ENCODE measurements at places on chromosomes 11 and 22.

DNA sequence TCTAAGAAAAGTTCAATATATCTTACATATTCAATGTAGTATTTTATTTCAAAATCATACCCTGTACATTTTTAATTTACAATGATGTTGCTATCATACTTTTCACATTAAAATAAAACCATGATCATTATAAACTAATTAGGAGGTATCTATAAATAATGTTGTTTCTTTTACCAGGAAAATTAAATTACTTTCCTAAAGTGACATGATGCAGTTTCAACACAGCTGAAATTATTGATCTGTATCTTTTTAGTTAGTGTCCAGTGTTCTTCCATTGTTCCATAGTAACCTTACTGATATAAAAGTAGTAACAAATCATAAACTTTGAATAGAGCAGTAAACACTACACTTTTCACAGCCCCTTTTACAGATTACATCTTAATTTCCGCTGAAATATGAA lies 29.7 kb downstream of the GRIA4 start:
- no peak for DNase-seq

GRCh38 chr22:19766511-19767426 lies 6.2 kb downstream of the TBX1 start:
- DNase-seq, result peak; percentile 16

DNA sequence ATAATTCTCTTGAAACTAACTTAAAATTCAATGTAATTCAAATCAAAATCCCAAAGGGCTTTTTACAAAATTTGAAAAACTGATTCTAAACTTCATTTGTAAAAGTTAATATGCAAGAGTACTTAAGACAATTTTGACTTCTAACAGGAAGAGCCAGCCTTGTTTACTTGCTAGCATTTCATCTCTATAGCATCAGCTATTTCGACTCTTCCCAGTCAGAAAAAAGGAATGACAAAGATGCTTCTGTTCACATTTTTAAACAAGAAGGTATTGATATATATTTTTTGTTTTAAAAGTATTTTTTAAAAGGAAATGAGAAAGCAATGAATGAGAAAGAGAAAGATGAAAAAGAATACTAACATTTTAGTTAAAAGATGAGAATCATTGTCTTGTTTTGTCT lies 16.4 kb downstream of the SLN start:
- DNase-seq, result no peak

GRCh38 chr11:76723548-76723947 lies 53.0 kb upstream of the LRRC32 start:
- DNase-seq, result no peak

DNA sequence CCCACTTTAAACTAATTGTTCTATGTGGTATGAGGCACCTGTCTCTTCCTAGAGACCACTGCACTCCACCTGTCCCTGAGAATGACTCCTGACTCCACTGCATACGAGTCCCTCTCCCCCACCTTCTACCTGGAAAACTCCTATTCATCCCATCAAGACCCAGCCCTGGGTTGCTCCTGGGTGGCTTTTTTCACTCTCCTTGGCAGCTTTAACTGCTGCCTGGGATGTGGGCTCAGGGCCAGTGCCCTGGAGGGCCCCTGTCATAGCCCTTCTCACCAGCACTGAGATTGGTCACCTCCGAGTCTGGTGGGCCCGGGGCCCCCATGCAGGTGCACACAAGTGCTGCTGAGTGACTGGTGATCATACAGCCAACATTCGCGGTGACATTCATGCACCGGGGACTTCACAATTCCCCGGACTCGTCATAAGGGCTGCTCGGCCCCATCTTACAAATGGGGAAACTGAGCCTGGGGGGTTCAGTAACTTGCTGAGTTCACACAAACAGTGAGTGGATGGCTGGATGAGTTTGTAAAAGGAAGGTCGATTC lies 25.9 kb upstream of the TOLLIP start:
- DNase-seq, result no peak

DNA sequence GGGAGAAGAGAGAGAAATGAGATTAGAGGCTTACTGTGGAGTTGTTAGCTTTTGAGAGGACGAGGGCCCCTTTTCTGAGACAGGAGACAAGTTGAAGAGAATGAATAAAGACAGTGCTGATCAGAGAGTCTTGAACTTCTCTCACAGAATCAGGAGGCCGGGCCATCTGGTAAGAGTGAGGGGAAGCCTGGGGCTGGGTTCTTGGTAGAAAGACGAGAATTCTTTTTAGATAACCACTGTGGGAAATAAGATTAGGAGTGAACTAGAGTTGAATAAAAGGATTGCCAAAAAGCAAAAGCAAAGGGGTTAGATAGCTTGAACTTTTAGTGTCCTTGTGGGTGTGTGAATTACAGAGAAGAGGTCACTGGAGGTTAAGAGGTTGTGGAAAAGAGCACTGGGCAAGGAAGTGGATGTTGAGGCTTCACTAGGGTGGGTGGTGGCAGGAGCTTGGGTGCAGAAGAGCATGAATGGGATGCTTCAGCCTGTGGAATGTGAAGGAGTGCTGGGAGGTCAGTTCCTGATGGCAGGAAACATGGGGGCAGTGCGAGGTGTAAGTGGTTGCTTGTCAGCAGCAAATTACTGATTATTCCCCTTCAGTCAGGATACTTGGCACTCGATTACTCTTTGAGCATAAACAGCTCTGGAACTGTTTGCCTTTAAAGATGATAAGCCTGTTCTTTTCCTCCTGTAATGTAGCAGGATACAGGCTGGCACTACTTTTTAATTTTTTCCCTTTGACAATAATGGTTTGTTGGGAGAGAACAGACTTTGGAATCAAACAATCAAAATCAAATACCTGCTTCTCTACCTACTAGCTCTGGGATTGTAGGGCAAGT lies 98.3 kb downstream of the ARHGAP42 start:
- no peak for DNase-seq

GRCh38 chr22:39017596-39018365 lies 3.1 kb upstream of the APOBEC3D start:
- no peak for DNase-seq

All from NCI-H748 treated with DMSO at 0.1 percent for 48 hours (cell line).